Activated CD8-positive, alpha-beta memory T cell treated with anti-CD3 and anti-CD28 coated beads, Interleukin-2, amount 10 ng/mL, durations not matched to agents 7 days and 5 days (primary cell): ENCODE measurements at places on chromosomes 2 and 18. TPM values are rescaled to one million over a fixed set of nuclear protein-coding genes. Genes with fewer than 3 reads are reported as not detected.

Gene AMER3
- total RNA-seq: not detected

Gene SLC40A1
- 0.47 TPM for total RNA-seq

Gene CRYGD
- total RNA-seq: not detected

Gene MARS2
- 22.0 TPM for total RNA-seq

Gene ACTG2
- not detected for total RNA-seq

Gene FOXI3
- not detected for total RNA-seq

Gene CFC1
- not detected for total RNA-seq

Gene FAM237A
- not detected for total RNA-seq

Gene CERKL
- not detected for total RNA-seq

Gene SKOR2
- total RNA-seq: not detected

GRCh38 chr2:10466801-10467200 lies 18.7 kb upstream of the ODC1 start:
- no peaks in the 10 kb centered on the region for H3K36me3 ChIP-seq
- H3K27ac ChIP-seq: no peak overlapping the region
- no peak overlapping the region for H3K4me3 ChIP-seq

DNA sequence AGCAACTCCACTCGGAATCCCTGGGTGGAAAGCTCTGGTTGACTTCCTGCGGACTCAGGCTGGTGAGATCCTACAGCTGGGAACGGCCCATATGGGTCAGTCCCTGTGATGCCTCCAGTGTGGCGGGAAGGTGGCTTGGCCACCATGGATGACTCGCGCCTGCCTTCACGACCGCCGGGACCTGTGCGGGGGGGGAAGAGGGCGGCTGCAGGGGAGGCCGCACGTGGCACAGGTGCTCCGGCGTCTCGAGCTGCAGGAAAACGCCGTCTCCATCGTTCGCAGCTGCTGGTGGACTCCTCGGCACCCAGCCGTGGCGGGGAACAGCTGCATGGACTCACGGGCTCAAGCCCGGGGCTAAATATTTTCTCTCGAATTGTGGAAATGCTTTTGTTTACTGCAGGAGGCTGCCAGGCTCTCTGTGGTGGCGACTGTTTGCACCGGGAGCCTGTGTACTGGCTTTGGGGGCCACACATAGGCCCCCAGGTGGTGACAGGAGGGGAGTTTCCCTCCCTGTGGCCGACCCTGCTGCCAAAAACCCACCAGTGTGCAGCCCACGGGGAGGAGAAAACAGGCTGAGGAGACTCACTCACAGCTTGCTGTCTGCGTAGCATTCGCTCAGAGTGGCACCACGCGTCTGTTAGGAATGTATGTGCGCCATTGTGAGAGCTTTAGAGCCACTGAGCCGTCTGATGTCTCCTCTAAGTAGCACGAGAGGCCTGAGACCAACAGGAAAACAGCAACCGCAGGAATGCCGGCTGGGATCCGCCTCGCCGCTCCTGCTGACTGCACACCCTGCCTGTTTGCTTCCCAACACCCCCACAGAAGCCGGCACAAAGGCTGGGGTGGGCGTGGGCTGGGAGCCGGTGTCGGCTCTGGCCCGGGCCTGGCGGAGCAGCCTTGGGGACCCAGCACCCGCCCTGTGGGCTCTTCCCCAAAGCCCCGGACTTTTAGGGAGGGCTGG lies 89.2 kb downstream of the NFATC1 start:
- H3K27ac ChIP-seq: no peak overlapping the region
- no peaks in the 10 kb centered on the region for H3K36me3 ChIP-seq
- no peaks in the 10 kb centered on the region for H3K4me1 ChIP-seq
- no peak for DNase-seq
- no peak overlapping the region for H3K4me3 ChIP-seq

DNA sequence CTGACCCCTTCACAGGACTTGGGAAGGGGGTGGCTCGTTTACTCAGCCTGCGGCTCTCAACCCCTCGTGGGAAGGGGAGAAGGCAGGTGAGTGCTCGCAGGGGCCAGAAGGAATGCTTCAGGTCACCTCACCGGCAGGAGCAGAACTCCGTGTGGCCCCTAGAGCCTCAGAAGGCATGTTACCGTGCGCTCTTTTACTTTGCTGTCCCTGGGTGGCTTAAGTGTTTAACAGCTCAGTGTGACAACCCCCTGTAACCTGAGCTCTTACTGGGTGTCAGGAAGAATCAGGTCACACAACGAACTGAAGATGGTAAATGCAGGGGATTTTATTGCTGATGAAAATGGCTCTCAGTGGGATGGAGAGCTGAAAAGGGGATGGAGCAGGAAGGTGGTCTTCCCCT lies 1235.4 kb downstream of the LRP1B start:
- H3K4me3 ChIP-seq: no peak overlapping the region
- no peaks in the 10 kb centered on the region for H3K36me3 ChIP-seq
- H3K27ac ChIP-seq: no peak overlapping the region
- no peaks in the 10 kb centered on the region for H3K4me1 ChIP-seq
- no peaks in the 10 kb centered on the region for H3K27me3 ChIP-seq
- DNase-seq: no peak

GRCh38 chr2:215736653-215737290 lies 276.6 kb downstream of the MREG start:
- H3K4me1 ChIP-seq: no peaks in the 10 kb centered on the region
- H3K27ac ChIP-seq: no peak overlapping the region
- no peak overlapping the region for H3K4me3 ChIP-seq
- peaks cover 4% of the 10 kb centered on the region for H3K27me3 ChIP-seq
- DNase-seq: no peak
- H3K36me3 ChIP-seq: no peaks in the 10 kb centered on the region

GRCh38 chr18:44727291-44727690 lies 46.6 kb downstream of the SETBP1 start:
- no peaks in the 10 kb centered on the region for H3K27me3 ChIP-seq
- peaks cover 41% of the 10 kb centered on the region for H3K36me3 ChIP-seq
- DNase-seq: no peak
- peak overlapping the region; percentile 66 for H3K27ac ChIP-seq

DNA sequence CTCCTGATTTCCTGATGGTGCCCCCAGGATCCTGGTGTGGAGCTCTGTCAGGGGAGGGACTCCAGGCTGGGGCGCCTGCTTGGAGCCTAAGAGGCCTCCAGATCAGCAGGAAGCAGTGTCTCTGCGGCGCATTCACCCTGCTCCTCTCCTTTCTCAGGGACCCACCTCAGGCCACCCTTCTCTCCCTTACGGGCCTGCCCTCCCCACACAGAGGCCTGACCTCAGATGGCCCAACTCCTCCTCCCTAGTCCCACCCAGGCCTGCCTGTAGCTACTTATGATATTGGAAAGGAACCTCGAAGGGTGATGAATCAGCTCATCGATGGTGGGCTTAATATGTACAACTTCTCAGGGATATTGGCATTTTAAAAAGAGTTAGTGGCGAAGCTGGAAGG lies 10.6 kb downstream of the TMEM37 start:
- H3K4me1 ChIP-seq: no peaks in the 10 kb centered on the region
- no peak overlapping the region for H3K4me3 ChIP-seq
- no peak overlapping the region for H3K27ac ChIP-seq
- H3K27me3 ChIP-seq: peaks cover 4% of the 10 kb centered on the region

- peak; percentile 43 for DNase-seq
- no peaks in the 10 kb centered on the region for H3K27me3 ChIP-seq
- no peaks in the 10 kb centered on the region for H3K36me3 ChIP-seq
- no peaks in the 10 kb centered on the region for H3K4me1 ChIP-seq
- no peak overlapping the region for H3K27ac ChIP-seq
- no peak overlapping the region for H3K4me3 ChIP-seq
Measured at GRCh38 chr2:164737612-164738081, 104.0 kb downstream of the COBLL1 start.

DNA sequence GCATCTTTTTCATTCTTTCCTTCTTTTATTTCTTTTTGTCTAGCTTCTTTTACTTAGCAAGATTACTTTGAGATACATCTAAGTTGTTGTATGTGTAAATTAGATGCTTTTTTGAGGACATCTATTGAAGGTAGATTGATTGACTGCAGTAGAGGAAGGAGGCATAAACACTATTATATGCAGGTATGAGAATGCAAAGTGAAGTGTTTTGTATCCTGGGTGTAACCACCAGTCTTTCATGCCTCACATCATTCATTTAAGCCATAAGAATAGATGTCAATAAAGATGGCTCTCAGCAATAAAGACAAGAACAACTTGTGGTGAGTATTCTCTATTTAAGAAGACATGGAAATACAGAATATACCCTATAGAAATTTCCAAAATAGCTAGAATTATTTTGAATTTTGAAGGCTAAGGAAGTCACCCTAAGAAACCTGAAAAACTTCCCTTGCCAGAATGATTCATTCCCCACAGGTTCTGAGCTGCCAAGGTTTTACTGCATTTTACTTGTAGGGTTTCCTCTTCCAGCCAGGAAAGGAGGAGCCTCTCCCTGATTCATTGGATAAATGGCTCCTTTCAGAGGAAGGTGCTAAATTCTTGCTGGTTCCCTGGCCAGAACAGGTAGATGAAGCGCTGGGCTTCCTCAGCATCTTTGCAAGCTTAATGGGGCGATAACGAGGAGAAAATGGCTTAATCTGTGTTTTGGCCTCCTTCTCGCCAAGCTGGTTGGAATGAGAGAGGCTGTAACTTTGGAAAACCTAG lies 279.8 kb upstream of the SLC14A2 start:
- no peaks in the 10 kb centered on the region for H3K36me3 ChIP-seq
- H3K4me1 ChIP-seq: no peaks in the 10 kb centered on the region
- no peak overlapping the region for H3K27ac ChIP-seq
- DNase-seq: no peak
- peaks cover 3% of the 10 kb centered on the region for H3K27me3 ChIP-seq

DNA sequence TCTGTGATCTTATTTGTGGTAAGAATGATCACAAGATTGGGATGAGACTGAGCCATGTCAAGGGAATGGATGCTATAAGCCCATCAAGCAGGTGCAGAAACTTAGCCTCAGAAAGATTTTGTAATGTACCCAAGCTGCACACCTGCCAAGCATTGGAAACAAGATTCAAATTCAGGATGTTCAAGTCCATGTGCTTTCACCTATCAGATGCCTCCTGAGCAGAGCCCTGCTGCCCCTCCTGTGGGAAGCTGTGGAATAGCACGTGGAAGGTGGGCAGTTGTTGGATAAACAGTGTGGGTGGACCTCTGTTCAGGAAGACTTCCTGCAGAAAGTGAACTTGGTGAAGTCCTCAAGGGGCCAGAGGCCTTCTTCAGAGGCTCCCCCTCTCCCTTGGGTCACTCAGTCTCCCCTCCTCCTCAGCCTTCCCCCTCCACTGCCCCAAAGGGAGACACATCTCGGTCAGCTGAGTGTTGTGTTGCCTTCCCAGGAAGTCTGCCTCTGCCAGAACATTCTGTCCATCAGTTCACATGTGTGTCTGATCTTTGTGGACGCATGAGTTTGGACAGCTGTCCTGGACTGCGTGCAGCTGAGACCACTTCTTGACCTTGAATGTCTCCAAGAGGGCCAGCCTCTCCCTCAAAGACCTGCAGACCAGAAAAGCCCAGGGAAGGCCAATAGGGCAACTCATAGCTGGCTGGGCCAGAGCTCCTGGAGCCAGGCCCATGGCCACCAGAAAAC lies 186.1 kb downstream of the INHBB start:
- no peak overlapping the region for H3K27ac ChIP-seq
- H3K4me3 ChIP-seq: no peak overlapping the region
- H3K4me1 ChIP-seq: no peaks in the 10 kb centered on the region
- H3K27me3 ChIP-seq: no peaks in the 10 kb centered on the region

DNA sequence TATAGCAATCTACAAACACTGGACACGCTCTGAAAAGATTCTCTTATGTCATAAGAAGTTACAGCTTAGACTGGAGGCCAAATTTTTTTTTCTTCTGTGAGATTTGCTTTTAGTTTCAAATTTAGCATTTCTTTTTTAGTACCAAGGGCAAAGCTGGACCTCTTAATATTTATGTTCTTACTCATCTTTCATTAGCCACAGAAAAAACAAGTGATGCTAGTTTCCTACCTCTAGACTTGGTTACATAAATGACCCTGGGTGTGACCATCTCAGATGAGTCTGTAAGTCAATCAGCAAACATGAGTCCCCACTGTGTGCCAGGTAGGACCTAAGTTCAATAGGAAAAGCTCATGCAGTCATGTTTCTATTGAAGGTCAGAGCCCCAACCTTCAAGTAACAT lies 94.4 kb downstream of the MEP1B start:
- H3K27ac ChIP-seq: no peak overlapping the region
- no peaks in the 10 kb centered on the region for H3K4me1 ChIP-seq
- DNase-seq: no peak
- no peaks in the 10 kb centered on the region for H3K36me3 ChIP-seq
- H3K4me3 ChIP-seq: no peak overlapping the region

DNA sequence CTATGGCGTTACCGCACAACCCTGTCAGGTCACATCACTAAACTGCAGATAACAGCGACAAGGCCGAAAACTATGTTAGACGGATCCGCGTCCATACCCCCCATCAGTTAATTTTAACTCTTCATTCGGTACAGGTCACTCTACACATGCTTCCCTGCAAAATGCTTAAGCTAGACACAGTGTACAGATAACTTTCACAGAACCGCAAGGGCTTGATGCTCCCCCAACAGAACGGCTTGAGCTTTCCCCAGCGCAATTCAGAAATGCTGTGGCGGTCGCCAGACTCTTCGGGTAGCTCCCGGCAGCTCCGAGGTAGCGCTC lies 283 bp upstream of the RBBP8 start:
- H3K4me1 ChIP-seq: peaks cover 53% of the 10 kb centered on the region
- H3K27me3 ChIP-seq: no peaks in the 10 kb centered on the region
- H3K4me3 ChIP-seq: peak overlapping the region; percentile 86
- DNase-seq: no peak

DNA sequence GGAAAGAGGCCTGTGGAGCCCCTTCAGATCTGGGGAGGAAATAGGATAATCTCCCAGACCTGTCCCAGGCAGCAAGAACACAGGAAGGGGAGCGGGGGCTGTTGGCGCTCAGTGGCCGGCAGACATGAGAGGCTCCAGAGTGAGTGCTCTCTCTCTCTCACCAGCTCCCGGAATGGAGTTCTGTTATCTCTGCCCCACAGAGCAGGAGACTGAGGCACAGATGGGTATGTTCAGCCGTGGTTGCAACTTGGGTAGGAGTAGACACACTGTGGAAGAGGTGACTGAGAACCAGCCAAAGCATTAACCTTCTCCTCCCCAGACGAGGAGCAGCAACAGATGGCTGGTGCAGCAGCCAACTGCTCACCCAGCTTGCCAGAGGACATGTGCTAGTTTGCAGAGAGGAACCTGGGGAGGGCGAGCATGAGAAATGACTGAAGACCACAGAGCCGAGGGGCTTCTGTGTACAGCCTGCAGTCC lies 82.0 kb downstream of the NRP2 start:
- H3K27ac ChIP-seq: no peak overlapping the region
- no peak for DNase-seq
- no peaks in the 10 kb centered on the region for H3K4me1 ChIP-seq
- H3K36me3 ChIP-seq: no peaks in the 10 kb centered on the region

GRCh38 chr2:88443353-88443938 lies 9.0 kb downstream of the FOXI3 start:
- no peak for DNase-seq
- H3K36me3 ChIP-seq: no peaks in the 10 kb centered on the region
- peaks cover 36% of the 10 kb centered on the region for H3K27me3 ChIP-seq
- H3K27ac ChIP-seq: no peak overlapping the region
- H3K4me3 ChIP-seq: no peak overlapping the region
- H3K4me1 ChIP-seq: no peaks in the 10 kb centered on the region

GRCh38 chr2:223500709-223501108 lies 101.5 kb downstream of the SCG2 start:
- H3K4me3 ChIP-seq: no peak overlapping the region
- H3K27me3 ChIP-seq: no peaks in the 10 kb centered on the region
- no peak for DNase-seq

- H3K27ac ChIP-seq: no peak overlapping the region
- H3K4me3 ChIP-seq: no peak overlapping the region
Measured at GRCh38 chr2:54428108-54428831, 27.9 kb upstream of the SPTBN1 start.

- no peaks in the 10 kb centered on the region for H3K4me1 ChIP-seq
- H3K27me3 ChIP-seq: peaks cover 24% of the 10 kb centered on the region
- H3K4me3 ChIP-seq: no peak overlapping the region
- no peak overlapping the region for H3K27ac ChIP-seq
- DNase-seq: no peak
Measured at GRCh38 chr2:152434395-152435182, 99.6 kb downstream of the FMNL2 start.
